Central memory CD4-positive, alpha-beta T cell (primary cell): ENCODE measurements at places on chromosomes 13 and 19.

DNA sequence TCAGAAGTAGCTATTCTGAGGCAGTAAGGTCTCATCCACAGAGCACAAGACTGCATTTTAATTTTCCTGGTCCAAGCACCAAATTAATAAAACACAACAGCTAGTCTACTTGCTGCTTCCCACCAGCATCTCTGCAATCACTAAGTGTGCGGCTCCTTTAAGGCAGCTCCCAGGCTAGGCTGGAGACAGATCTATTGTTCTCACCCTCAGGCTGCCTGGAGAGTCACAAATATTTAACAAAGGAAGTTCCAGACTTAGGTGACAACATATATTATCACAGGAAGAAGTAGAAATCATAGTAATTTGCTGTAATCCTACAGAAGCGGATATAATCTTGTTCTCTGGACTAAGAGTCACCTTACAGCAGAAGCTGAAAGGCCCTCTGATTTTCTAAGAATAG, 2.2 kb upstream of the EID2 start:
- DNase-seq, result no peak

DNA sequence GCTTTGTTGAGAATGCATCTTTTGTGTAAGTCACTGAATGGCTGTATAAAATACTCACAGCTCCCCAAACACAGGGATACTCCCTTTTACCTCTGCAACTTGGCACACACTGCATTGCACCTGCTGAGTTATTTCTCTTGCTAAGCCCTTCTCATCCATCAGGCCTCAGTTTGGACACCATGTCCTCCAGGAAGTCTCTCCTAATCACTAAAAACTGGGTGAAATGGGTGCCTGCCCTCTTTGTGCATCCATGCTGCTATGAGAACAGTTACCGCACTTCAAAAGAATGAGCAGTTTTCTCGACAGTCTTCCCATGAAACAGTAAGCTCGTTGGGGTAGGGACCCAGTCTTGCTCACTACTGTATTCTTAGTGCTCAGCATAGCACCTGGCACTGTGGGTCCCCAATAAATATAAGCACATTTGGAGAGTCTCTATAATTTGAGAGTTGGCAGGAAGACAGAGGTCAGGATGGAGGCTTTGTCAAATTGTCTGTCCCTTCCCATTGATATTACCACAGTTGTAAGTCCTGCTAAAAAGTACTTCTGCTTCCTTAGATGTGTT, 4.6 kb upstream of the SLC25A30 start:
- DNase-seq, result no peak

DNA sequence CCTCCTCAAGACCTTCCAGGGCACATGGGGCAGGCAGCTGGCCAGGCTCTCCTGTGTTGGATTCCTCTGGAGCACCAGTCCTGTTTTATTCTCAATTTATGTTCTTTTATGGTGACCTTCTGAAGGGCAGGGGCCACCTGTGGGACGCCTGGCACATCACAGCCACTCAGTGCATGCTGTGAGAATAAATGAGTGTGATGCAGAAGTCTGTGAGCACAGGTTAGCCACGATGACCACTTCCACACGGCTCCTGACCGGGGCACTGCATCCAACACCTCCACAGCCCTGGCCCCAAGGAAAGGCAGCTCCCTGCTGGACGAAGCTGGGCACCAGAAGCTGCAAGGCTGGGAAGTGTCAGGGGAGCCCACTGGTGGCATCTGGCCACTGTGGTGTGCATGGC, 122.8 kb downstream of the CRYL1 start:
- DNase-seq, result no peak

- DNase-seq, result peak; percentile 18
Observed at GRCh38 chr19:55116859-55117662, at the start of gene PPP1R12C. TSS of gene PPP1R12C (minus strand) at chr19:55117637. CDS start at chr19:55117543, 94 bp downstream.

- DNase-seq, result no peak
Observed at GRCh38 chr19:21970466-21970865, 40.3 kb downstream of the ZNF208 start.

GRCh38 chr19:15769586-15769985, 17.9 kb upstream of the OR10H5 start:
- DNase-seq, result no peak

- DNase-seq, result no peak
Observed at GRCh38 chr19:45527731-45528130, 20.5 kb downstream of the VASP start.

DNA sequence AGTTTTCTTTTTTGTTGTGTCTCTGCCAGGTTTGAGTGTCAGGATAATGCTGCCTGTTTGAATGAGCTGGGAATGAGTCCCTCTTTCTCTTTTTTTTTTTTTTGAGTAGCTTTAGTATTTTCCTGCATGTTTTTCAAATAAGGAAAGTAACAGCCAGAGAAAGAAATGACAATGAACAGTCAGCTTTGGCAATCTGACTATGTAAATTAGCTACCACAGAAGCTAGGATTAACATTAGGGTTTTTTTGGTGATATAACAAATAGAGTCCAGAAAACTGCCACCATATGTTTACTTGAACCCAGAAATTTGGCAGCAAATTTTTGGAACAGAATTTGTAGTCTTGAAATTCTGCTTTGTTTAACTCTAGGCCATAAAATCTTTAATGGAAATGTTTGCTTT, 50.5 kb downstream of the SGCG start:
- no peak for DNase-seq
